Spinal cord (tissue), 10 donors: ENCODE measurements at places on chromosomes 4 and X. TPM values are rescaled to one million over a fixed set of nuclear protein-coding genes. Genes with fewer than 3 reads are reported as not detected.

DNA sequence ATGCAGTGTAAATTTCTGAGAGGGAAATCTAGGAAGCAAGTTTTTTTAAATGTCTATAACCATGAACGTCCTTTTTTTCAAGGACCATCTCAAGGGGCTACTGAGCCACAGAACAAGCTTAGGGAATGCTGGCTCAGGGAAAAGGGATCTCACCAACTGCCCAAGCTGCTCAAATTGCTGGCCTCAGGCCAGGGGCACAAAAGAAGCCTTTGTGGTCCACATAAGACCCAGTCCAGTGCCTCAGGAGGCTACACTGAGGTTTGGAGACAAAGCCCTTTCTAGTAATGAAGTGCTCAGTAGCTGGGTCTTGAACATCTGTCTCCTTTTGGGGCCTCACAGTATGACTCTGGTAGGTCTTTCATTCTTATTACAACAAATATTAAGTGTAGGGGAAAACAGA is 305.5 kb downstream of the RAB28 start:
- no peak for DNase-seq

DNA sequence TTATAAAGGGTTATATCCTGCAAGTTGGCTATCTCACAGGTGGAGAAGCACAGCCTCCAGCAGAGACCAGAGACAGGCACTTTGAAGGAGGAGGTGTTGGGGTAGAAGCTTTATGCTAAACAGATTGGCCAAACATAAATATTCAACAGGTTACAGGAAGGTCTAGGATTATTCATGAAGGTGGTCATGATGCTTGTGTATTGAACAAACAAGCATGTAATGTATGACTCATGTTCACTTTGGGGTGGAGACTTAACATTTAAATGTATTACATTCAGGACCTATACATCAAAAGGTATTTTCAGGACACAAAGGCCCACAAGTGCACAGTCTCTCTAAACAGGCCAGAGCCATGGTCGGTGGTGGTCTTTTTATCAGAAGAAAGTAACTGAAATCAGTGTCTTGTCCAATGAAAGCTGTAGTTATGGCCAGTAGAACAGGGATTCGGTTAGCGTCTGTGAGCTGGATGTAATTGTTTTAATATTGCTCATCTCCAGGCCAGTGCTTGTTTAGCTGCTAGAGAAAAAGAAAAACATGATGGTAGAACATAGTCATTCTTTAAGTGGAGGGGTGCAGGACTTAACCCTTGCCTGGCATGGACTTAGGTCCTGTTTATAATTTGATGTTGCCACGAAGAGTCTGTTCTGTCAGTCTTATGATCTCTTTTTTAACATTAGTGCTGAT is 555.2 kb upstream of the PCDH10 start:
- no peak for DNase-seq

The NAA10 gene
- total RNA-seq, result 60.0 TPM

The TMEM156 gene
- total RNA-seq, result 0.72 TPM

The BTC gene
- total RNA-seq, result 1.4 TPM

The C4orf54 gene
- total RNA-seq, result 0.06 TPM

GRCh38 chr4:134141728-134142127 is 59.9 kb downstream of the PABPC4L start:
- DNase-seq, result no peak

DNA sequence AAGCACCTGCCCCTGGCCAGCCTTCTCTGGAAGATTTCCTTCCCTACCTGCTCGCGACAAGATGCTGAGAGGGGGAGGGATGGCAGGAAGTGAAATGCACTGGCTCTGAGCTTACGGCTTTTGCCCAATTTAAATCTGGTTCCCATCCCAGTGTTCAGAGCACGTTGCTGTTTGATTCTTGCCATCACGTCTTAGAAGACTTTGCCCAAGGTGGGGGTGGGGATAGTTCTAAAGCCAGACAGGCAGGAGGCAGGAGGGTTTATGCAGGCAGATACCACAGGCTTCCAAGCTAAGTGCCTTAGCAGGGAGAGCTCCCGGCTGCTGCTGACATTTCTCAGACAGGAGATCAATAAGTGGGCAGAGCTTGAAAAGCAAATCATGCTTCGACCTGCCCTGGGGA is 393.9 kb downstream of the MID1IP1 start:
- peak; percentile 78 for DNase-seq

- DNase-seq, result no peak
Observed at GRCh38 chrX:81195259-81195658, 6.5 kb downstream of the HMGN5 start.

The ZFYVE28 gene
- total RNA-seq, result 9.6 TPM

- DNase-seq, result no peak
Observed at GRCh38 chr4:38090455-38091246, 130.5 kb downstream of the PTTG2 start.

The CT45A3 gene
- not detected for total RNA-seq

DNA sequence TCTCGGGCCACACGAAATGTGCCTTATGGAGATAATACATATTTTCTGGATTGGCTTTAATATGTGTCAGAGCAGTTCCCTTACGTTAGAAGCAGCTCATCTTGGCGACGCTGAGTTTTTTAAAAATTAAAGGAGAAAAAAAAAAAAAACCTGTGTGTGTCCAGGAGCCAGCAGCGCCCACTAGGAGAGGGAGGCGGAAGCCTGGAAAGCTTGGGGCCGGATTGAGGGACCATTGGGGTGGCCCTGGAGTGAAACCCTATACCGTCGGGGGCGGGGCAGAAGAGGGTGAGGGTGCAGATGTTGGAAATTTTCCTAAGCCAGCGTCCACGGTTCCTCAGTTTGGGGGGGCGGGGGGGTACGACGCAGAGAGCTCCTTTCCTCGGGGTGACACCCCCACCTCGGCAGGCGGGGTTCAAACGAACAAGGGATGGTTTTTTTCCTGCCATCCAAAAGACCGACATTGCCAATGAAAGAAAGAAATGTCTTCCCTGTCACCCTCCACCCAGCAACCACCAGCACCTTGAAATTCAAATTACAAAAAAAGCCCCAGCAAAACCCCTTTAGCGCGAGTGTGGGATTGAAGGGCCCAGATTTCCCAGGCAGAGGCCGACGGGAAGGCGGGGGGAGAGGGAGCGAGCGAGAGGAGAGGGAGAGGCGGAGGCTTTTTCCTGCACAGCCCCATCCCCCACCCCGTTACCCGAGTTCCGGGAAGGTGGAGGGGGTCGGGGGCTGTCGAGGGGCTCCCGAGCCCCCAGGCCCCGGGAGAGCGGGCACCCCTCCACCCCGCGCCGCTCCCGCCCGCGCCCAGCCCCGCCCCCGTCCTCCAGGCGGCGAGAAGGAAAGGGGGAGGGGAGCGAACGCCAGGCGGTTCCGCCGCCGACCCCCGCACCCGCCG is 859 bp downstream of the SMARCA1 start:
- no peak for DNase-seq
